ENCODE measurements at places on chromosomes 2 and 18.

GRCh38 chr2:193818801-193819499 lies 1624.2 kb upstream of the TMEFF2 start:
- DNase-seq, result no peak

GRCh38 chr2:64595397-64596176 lies 58.1 kb downstream of the SERTAD2 start:
- no peak for DNase-seq

DNA sequence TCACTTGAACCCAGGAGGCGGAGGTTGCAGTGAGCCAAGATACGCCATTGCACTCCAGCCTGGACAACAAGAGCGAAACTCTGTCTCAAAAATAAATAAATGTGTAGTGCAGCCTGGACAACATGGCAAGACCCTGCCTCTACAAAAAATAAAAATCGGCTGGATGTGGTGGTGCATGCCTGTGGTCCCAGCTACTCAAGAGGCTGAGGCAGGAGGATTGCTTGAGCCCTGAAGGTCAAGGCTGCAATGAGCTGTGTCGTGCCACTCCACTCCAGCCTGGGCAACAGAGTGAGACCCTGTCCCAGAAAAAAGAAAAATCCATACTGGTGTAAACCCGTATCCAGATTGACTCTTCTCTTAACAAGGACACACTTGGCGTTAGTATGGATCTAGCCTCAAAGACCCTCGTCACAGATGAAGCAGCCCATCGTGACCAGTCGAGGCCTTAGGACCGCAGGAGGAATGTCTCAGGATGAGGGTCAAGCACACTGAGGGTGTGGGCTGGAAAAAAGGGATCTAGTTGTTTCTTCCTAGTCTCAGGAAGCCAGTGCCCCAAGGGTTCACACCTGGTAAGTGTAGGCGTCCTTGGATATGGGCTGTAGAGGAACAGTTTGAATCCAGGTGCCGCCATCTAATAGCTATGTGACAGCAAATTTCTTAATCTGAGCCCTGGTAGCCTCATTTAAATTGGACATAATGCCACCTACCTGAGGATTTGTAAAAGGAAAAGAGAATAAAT lies 4.0 kb upstream of the GPBAR1 start:
- DNase-seq, result no peak

GRCh38 chr18:36212301-36213171 lies 25.2 kb downstream of the MOCOS start:
- no peak for DNase-seq

DNA sequence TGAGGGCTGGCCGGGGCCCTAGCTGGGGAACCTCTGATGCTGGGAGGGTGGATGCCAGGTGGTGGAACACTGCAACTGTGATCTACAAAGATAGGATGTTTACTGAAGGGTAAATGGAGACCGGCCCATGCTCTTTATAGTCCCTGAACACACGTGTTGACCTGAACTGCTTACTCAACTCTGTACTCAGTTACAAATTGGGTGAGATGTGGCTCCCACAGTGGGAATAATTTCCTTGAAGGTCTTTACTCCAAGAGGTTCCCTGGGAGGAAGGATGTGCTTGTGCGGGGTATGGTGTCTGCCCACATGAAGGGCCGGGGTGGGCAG lies 254.1 kb downstream of the PRKCE start:
- DNase-seq, result no peak

DNA sequence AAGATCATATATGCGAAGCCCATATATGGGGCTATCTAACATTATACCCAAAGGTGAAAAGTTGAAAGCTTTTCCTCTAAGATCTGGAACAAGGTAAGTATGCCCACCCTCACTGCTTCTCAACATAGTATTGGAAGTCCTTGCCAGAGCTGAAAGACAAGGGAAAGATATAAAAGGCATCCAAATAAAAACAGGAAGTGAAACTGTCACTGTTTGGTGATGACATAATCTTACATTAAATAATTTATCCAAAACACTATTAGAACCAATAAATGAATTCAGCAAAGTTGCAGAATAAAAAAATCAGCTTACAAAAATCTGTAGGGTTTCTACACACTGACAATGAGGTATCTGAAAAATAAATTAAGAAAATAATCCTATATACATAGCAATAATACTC lies 205.8 kb downstream of the INSIG2 start:
- no peak for DNase-seq

DNA sequence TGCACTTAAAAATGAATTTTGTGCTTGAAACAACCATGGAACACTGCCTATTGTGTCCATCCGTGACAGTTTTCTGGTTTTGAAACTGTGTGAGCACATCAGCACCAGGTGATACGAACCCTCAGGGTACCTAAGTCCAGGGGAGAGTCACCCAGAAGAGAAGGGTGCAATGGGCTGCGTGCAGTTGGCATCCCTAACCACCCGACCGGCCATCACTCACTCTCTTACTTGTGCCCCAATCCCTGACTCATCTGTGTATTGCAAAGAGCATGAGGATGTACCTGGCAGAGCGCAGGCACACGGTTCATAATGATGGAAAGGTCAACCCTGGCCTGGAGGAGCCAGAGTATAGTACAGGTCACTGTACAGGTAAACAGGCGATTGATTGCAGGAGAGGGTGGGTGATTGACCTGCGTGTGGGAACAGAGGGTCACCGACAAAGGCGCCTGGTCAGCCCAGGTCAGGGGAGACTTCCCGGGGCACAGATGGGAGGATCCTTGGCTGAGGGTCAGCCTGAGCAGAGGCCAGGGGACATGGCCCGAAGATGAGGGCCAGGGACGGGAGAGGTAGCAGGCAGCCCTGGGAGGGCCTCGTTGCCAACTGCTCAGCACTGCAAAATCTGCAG lies 160.3 kb downstream of the SEPTIN10 start:
- no peak for DNase-seq
